ENCODE measurements at places on chromosomes 1 and 21.
A peak's percentile ranks its signal among the peaks of the same experiment; 100 is the strongest.

GRCh38 chr1:196558411-196558810 is 49.8 kb downstream of the KCNT2 start:
- DNase-seq = peak; percentile 30
- H3K27me3 ChIP-seq = no peaks in the 10 kb centered on the region
- no peak overlapping the region for H3K27ac ChIP-seq
- H3K36me3 ChIP-seq = no peaks in the 10 kb centered on the region
- H3K4me3 ChIP-seq = no peak overlapping the region

DNA sequence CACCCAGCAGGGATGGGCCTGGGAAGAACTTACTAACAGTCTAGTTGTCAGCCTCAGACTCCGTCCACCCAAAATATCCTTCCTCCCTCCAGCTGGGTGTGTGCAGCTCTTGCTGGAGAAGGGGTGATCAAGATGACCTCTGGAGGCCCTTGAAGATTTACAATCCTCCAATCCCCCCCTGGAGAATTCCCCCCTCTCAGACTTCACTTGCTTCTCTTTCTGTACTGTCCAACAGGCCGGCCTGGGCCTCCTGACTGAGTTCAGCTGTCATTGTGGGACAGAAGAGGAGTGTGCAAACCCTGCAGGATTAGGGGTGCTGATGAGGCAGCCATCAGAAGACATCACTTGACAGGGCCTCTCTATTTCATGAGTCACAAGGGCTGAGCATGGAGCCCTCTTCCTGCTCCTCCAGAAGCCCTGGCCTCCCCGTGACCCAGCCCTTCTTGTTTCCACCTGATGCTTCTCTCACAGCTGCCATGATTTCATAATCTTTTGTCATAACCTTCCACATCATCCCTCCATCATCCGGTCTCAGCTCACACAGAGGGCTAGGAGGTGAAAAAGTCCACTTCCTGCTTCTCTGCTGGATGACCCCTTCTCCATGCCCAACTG is 17.5 kb upstream of the IGFN1 start:
- DNase-seq = no peak
- no peaks in the 10 kb centered on the region for H3K4me1 ChIP-seq
- H3K27me3 ChIP-seq = no peaks in the 10 kb centered on the region
- H3K4me3 ChIP-seq = no peak overlapping the region
- no peaks in the 10 kb centered on the region for H3K36me3 ChIP-seq

GRCh38 chr1:223426936-223427335 is 33.7 kb downstream of the CCDC185 start:
- no peaks in the 10 kb centered on the region for H3K36me3 ChIP-seq
- H3K27me3 ChIP-seq = no peaks in the 10 kb centered on the region
- no peak overlapping the region for H3K27ac ChIP-seq
- H3K4me1 ChIP-seq = no peaks in the 10 kb centered on the region
- H3K4me3 ChIP-seq = no peak overlapping the region
- DNase-seq = no peak

GRCh38 chr1:53860967-53861411 is 22.9 kb upstream of the NDC1 start:
- H3K4me1 ChIP-seq = no peaks in the 10 kb centered on the region
- peaks cover 14% of the 10 kb centered on the region for H3K36me3 ChIP-seq
- no peaks in the 10 kb centered on the region for H3K27me3 ChIP-seq
- DNase-seq = peak; percentile 65
- no peak overlapping the region for H3K4me3 ChIP-seq

- H3K4me3 ChIP-seq = no peak within 1 kb of the TSS
- no peaks in the 10 kb centered on the region for H3K4me1 ChIP-seq
- no peaks in the 10 kb centered on the region for H3K27me3 ChIP-seq
- DNase-seq = no peak
These were observed at the start of gene SPRR1B for GRCh38 chr1:153030895-153031294. TSS of gene SPRR1B (plus strand) at chr1:153031203. CDS start at chr1:153032346, 1,143 bp downstream.

All from lung (tissue), 17 donors.